Left lung (tissue), 14 donors: ENCODE measurements at places on chromosomes 4 and X. TPM values are rescaled to one million over a fixed set of nuclear protein-coding genes. Genes with fewer than 3 reads are reported as not detected.

GRCh38 chr4:52628543-52628942 is 30.6 kb downstream of the USP46 start:
- DNase-seq, result no peak

- no peak for DNase-seq
Observed at GRCh38 chrX:320126-320783, 1.7 kb upstream of the GTPBP6 start.

Gene CENPU
- polyA plus RNA-seq, result 23.2 TPM

Gene CT45A1
- 6.2 TPM for polyA plus RNA-seq

Gene TMEM271
- polyA plus RNA-seq, result not detected
